Urothelium cell line (cell line): ENCODE measurements at places on chromosomes 7 and 10.

DNA sequence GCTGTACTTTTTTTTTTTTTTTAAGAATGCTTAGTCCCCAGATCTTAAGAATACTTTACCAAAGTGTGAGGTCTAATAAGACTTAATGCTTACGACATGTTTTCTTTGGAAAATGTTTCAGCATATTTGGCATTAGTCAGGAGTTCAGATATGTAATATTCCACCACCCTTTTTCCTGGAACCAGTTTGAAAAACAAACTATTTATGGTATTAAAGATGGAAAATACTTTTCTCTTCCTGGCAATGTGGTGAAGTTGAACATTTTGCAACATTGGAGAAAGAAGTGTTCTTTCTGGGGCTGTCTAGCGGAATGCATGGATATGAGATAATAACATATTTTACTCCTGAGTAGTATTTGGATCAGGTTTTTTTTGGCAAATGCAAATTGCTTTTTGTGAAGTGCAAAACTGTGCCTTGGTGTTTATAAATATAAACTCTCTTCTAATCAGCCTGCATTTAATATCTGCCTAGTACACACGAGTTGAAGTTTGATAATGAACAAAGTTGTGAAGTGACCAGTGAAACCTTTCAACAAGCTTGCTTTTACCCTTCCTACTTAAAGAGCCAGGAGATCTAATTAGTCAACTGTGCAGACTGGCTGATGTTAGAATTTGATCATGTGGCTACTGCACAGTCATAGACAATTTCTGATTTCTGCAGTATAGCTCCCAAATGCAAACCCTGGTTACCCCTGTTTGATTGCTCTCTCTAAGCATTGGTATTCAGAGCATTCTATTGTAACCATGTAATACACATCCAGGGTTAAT, 20.9 kb downstream of the MAP3K8 start:
- DNase-seq = no peak

- no peak for DNase-seq
Measured at GRCh38 chr7:99606531-99606930, 8.5 kb downstream of the TMEM225B start.

- DNase-seq = peak; percentile 33
Measured at GRCh38 chr7:108592646-108593201, 23.1 kb downstream of the DNAJB9 start.

DNA sequence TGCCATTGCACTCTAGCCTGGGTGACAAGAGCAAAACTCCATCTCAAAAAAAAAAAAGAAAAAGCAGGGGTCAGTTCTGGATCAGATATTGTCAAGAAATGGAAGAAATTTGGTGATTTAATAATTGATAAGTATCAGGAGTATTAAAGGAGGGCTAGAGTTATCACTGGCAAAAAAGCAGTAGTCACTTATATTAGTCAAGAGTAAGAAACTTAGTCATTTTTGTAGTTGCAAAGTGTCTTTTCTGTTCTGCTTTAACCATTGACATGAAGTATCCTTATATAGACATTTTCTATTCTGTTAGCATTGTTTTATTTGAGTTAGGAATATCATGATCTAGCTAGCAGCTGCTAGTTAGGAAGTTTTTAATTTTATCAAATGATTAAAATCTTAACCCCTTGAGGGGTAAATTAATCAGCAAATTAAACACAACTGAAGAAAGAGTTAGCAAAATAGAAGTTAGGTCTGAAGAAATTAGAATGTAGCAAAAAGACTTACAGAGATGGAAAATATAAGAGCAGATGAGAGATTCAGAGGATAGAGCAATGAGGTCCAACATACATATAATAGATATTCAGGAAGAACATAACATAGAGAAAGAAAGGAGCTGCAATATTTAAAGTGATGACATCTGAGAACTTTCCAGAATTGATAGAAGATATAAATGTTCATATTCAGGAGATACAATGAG, 7.3 kb upstream of the CCDC6 start:
- DNase-seq = no peak

DNA sequence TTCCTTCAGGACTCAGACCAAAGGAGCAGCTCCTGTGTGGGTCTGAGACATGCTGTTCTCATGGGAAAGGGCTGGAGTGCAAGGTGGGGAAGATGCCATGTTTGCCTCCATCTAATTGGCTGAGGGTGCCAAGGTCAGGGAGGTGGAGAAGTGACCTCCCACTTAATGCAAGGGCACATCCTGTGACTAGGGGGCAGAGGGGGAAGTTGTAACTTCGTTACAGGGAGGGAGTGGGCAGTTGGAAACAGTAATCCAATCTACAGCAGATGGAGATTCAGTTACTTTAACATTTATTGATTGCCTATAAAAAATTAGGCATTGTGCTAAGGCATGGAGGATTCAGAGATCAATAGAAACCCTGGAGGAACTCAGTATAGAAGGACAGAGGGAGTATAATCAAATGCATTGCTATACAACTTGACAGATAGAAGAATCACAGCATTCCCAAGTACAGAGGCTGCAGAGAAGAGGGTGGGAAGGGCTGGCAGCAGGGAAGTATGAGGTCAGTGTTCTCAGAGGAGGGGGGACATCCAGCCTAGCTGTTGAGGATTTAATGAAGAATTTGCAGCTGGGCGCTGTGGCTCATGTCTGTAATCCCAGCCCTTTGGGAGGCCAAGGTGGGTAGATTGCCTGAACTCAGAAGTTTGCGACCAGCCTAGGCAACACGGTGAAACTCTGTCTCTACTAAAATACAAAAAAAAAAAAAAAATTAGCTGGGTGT, 75.9 kb downstream of the CCNY start:
- peak; percentile 61 for DNase-seq

DNA sequence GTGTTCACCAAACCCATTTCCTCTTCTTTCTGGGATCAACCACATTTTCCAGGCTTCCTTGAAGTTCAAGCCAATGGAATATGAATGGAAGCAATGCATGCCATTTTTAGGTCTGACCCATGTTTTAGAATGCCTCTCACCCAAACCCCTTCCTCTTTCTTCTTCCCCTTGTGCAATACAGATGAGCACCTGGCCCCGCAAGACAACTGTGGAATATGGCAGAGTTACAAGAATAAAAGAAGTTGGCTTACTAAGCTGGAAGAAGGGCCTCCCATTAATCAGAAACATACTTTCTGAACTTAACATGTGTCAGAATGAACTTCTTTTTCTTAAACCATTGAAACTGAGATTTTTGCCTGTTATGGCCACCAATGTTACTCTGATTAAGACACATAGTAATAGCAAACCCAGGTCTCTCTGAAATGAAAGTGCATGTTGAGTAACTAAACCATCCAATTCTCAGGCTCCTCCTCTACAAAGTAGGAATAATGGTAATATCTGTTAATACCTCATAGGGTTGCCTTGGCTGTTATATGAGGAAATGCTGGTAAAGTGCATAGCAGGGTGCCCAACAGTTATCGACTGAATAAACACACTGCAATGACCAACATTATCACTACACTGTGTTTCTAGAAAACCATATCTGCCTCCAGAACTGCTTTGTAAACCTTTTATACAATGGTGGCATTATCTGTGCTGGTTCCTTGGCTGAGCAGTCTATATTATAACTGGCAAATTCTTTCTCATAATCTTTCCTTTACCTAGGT, 382.2 kb upstream of the NRP1 start:
- no peak for DNase-seq

DNA sequence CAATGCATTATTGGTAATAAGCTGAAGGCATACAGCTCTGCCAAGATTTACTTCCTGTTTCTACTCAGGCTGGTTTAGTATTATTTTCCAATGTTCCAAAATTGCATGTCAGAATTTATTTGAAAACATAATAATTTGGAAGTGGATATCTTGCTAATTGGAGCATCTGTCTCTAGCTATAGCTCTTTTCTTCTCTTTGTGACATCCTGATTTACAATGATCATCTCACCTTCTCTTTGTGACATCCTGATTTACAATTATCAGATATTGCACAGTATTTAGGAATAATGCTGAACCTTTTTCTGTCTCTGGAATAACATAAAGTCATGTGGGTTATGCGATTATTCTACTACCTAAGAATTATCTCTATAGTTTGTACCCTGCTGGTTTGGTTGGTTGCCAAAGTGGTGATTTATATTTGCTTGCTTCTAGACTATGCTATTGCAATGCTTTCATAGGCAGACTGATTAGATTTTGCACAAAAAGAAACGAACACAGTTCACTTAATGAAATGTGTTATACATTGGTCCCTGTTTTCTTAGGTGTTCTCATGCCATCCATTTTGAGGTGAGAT, 44.3 kb upstream of the CABCOCO1 start:
- no peak for DNase-seq

DNA sequence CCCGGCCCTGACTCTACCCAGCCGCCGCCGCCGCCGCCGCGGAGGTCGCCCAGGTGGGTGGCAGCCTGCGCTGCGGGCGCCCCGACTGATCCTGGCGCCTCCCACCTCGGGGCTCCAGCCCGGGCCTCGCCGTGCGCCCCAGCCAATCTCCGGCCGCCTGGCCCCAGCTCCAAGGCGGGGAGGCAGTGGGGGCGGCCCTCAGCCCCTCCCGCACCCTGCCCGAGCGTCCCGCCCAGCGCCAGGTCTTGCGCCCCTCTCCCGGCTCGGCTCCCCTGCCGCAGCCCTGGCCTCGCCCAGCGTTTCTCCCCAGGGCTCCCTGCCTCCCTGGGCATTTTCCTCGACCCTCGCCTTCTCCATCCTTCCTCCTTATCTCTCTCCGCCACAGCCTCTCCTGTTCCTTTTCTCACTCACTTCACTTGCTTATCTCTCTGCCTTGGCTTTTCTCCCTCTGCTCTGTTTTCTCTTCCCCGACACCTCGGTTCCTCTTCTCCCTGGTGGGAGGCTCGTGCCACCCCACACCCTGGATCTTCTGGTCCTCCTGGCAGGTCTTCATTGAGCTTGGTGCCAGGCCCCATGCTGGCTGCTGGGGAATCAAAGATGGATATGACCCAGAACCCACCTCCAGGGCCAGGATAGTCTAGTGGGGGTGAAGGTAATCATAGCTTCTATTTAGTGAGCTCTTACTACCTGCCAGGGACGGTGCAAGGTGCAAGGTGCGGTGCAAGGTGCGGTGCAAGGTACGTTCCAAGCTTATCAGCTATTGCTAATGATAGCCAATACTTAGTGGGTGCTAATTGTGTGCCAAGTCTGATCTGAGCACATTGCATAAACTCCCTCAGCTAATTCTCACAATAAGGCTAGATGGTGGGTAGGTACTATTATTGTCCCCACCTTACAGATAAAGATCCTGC, at the start of gene SFRP5:
Gene SFRP5, minus strand, starts transcription at position 87 of the 911 bp plus-strand sequence. CDS start 166 bp downstream, outside the sequence.
- no peak for DNase-seq

- no peak for DNase-seq
Measured at GRCh38 chr10:48506147-48506917, 98.5 kb downstream of the ARHGAP22 start.

DNA sequence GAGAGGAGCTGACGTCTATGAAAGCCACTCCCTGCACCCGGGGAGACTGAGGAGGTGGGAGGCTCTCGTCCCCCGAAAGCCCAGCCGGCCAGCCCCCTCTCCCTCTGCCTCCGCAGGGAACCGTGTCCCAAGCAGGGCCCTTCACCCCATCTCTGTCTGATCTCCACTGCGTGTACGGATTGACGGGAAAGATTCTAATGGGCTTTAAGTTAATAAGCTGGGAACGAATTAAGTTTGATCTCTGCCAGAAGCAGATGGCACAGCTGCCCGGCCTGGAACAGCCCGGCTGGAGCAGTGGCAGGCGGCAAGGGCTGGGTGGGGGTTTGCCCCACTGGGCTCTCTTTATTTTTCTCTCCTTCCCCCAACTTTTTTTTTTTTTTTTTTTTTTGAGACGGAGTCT, 6.1 kb upstream of the SLC29A4 start:
- no peak for DNase-seq

GRCh38 chr10:72337039-72337629, 17.6 kb downstream of the DNAJB12 start:
- DNase-seq = peak; percentile 78

DNA sequence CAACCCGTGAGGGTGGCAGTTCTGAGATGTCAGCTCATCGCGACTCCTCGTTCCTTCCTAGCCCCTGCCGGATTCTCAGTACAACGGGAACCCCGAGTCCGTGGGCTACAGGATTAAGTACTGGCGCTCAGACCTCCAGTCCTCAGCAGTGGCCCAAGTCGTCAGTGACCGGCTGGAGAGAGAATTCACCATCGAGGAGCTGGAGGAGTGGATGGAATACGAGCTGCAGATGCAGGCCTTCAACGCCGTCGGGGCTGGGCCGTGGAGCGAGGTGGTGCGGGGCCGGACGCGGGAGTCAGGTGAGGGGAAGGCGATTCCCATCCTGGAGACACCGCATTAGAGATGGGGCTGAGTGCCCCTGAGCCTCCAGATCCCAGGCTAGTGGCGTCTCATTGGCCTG, 568.1 kb upstream of the FOXK1 start:
- DNase-seq = no peak

DNA sequence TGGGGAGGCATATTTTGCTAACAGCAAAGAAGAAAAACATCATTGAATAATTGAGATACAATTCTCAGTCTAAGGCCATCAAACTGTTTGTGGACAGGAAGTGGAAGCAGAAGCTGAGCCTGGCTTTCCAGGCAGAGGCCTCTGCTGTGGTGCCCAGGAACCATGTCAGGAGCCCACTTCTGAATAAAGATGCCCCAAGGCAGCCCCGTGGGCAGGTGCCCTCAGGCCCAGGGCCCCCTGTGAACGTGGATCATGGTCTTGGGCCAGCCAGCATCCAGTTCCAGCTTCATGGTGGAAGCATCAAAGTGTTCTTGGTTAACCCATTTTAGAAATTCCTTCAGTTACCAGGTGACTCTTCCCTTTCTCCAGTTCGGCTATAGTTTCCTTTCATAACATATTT, 346.8 kb downstream of the PTPRN2 start:
- DNase-seq = no peak

GRCh38 chr7:40211276-40212003, 76.6 kb downstream of the SUGCT start:
- DNase-seq = no peak

- DNase-seq = peak; percentile 35
Measured at GRCh38 chr7:142629588-142630260, 119.5 kb upstream of the PRSS1 start.

DNA sequence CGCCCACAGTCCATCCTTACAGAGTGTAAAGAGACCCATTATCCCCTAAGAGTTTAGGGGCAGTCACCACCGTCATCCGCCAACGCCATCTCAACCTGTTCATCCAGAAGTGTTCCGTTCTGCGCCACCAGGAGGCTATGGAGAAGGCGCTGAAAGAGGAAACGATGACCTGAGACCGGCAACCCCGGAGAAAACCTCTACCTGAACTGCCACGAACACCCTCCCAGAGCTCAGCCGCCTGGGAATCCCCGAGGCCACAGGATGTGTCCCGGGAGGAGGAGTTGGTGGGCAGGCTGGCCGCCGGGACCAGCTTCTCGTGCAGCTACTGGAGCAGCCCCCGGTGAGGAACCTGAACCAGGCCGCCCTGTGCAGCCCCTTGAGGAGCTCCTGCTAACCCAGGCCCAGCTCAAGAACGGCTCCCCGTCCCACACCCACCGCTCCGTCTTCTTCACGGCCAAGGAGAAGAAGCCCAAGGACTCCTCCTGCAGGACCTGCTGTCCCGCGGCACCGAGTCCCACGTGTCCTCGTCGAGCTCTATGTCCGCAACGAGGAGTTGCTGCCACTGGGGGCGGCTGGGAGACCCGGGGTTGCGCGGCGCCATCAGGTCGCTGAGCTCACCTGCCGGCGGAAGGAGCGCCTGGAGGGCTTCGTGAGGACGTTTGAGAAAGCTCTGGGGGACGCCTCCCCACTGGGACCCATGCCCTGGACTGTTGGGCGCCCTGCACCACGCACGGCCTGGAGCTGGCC, 21.1 kb upstream of the LANCL2 start:
- no peak for DNase-seq

- no peak for DNase-seq
Measured at GRCh38 chr10:17237149-17237527, 9.1 kb downstream of the VIM start.

GRCh38 chr10:82827901-82828300, 952.9 kb downstream of the NRG3 start:
- DNase-seq = no peak
